Heart right ventricle (tissue), 16 donors: ENCODE measurements at places on chromosomes 2 and 18. TPM values are rescaled to one million over a fixed set of nuclear protein-coding genes. Genes with fewer than 3 reads are reported as not detected.

GRCh38 chr2:6946722-6947121 is 29.5 kb downstream of the RNF144A start:
- no peak overlapping the region for H3K4me3 ChIP-seq
- DNase-seq = no peak
- H3K27me3 ChIP-seq = no peaks in the 10 kb centered on the region
- peaks cover 40% of the 10 kb centered on the region for H3K4me1 ChIP-seq

DNA sequence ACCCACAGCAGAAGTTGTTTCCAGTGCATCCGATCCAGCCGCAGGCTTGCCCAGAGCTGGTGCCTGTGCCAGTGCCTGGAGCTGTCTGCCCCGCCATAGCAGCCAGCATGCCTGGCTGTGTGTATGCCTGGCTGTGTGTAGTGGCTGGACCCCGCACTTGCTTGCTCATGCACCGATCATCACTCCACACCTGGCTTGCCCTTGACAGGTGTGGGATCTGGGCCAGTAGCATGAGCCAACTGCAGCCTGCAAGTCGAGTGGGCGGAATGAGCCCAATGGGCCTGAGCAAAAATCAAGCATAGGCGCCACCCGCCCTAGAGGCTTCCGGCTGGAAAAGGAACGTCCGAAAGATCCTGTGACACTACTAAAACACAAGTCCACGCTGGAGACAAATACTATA is 74.5 kb downstream of the EPB41L3 start:
- H3K27me3 ChIP-seq = no peaks in the 10 kb centered on the region
- no peak for DNase-seq
- H3K4me1 ChIP-seq = peaks cover 18% of the 10 kb centered on the region
- no peak overlapping the region for H3K27ac ChIP-seq

The SLC19A3 gene
- polyA plus RNA-seq = 2.3 TPM

- no peak overlapping the region for H3K27ac ChIP-seq
- H3K4me1 ChIP-seq = no peaks in the 10 kb centered on the region
- H3K4me3 ChIP-seq = no peak overlapping the region
- no peak for DNase-seq
Measured at GRCh38 chr18:73431620-73432019, 563.8 kb upstream of the NETO1 start.

The PFN4 gene
- 2.3 TPM for polyA plus RNA-seq

DNA sequence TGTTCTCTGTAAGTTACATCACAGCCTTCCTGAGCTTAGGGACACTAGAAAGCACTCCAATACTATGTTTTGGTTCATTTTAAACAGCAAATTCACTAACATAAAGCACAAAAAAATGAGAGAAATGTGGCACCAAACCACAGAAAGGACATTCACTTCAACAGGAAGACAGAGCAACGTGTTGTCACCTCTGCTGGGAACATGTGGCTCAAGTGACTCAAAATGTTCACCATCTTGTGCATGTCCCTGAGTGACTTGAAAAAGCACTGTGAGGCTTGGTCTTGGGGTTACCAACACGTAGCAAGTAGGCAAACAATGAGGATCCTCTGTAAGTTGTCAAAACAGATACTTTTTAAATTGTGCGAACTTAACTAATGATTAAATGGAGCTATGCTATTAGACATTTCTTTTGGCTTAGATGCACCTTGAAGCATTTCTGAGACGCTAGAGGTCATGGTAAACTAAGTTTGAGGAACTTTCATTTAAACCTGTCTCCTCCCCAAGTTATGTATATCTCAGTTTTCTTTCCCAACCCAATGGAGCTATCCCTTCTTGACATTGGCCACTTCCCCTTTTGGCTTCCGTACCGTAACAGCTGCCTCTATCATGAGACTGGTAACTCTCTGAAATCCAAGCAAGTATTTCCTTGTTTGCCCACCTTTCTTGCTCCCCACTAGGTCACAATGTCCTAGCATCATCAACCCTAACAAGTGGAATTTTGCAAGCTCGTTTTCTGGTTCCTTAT is 14.0 kb upstream of the ST6GAL2 start:
- H3K27ac ChIP-seq = no peak overlapping the region
- no peaks in the 10 kb centered on the region for H3K4me1 ChIP-seq
- no peak overlapping the region for H3K4me3 ChIP-seq
- no peak for DNase-seq
